Hematopoietic multipotent progenitor cell treated with erythropoietin and hydrocortisone succinate and interleukin-3 and kit ligand, for 6 days (in vitro differentiated cells): ENCODE measurements at places on chromosomes 4 and X.

DNA sequence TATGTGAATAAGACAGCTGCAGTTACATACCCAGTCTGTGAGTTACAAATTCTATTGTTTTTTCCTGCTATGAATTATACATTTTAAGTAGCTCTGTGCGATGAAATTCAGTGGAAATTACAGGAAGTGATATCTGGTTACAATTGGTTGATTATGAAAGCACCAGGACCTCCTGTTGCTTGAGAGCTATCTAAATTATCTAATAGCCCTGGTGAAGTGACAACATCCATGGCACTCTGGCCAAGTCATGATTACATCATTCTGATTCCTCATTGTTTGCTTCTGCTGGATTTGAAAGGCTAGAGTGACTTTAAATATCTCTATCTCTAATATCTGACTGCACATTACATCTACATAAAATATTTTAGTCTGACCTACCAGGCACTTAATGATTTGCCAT is 515.0 kb downstream of the CFAP47 start:
- no peak for DNase-seq

DNA sequence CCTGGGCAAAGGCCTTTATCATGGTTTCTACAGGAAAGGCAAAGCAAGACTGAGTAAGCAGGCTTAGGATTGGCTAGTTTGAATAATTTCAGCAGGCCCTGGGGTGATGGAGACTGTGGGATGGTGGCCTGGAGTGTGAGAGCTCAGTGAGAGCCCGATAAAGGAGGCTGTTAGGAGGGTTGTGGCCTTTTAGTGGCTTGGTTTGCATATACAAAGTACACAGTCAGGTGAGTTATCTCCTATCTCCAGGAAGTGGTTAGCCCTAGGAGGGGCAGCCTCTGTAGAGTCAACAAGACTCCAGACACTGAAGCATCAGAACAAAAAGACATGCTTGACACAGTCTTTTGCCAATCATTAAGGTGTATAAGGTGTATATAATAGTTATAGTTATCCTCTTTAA is 157.2 kb downstream of the CFAP299 start:
- no peak for DNase-seq

GRCh38 chr4:151657896-151658295 is 102.9 kb downstream of the GATB start:
- no peak for DNase-seq

- no peak for DNase-seq
These were observed 2.3 kb downstream of the SH3TC1 start for GRCh38 chr4:8201321-8201781.

GRCh38 chrX:12159799-12160198 is 21.5 kb downstream of the FRMPD4 start:
- DNase-seq: no peak

- no peak for DNase-seq
These were observed 57.2 kb downstream of the RUFY3 start for GRCh38 chr4:70778888-70779422.

GRCh38 chrX:38407126-38407525 is 54.7 kb downstream of the OTC start:
- DNase-seq: no peak

- DNase-seq: peak; percentile 93
These were observed 503.3 kb upstream of the FAM241A start for GRCh38 chr4:111641813-111642579.
